GM23338 (cell line): ENCODE measurements at places on chromosomes 5 and 9. TPM values are rescaled to one million over a fixed set of nuclear protein-coding genes. Genes with fewer than 3 reads are reported as not detected.

The LECT2 gene
- not detected in 2 replicates for total RNA-seq

The POU5F2 gene
- total RNA-seq: 0.76 and 1.2 TPM in 2 replicates

The PFDN1 gene
- total RNA-seq: 85.4 and 119 TPM in 2 replicates

The FRRS1L gene
- 0.78 and 1.1 TPM in 2 replicates for total RNA-seq

The CFAP157 gene
- 0.17 TPM in 1 of 2 replicates, not detected in the other for total RNA-seq

The SPATA31E1 gene
- not detected in 2 replicates for total RNA-seq

The JAKMIP2 gene
- 16.9 and 27.2 TPM in 2 replicates for total RNA-seq

DNA sequence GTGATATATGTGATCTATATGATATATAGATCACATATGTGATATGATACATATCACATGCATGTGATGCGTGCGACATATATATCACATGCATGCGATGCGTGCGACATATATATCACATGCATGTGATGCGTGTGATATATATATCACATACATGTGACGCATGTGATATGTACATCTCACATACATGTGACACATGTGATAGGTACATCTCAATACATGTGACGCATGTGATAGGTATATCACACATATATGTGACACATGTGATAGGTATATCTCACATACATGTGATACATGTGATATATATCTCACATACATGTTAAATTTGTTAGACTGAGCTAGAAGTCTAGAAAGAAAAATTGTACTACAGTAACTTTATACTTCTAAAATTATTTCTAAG is 1095.9 kb downstream of the EFNA5 start:
- DNase-seq: no peak

- no peak for DNase-seq
These were observed 261.0 kb downstream of the SEMA5A start for GRCh38 chr5:9284781-9285307.

- DNase-seq: peak; percentile 72
These were observed 184.1 kb downstream of the MARCHF11 start for GRCh38 chr5:15995341-15996052.

GRCh38 chr5:151413800-151414199 is 33.6 kb upstream of the SLC36A1 start:
- no peak for DNase-seq

DNA sequence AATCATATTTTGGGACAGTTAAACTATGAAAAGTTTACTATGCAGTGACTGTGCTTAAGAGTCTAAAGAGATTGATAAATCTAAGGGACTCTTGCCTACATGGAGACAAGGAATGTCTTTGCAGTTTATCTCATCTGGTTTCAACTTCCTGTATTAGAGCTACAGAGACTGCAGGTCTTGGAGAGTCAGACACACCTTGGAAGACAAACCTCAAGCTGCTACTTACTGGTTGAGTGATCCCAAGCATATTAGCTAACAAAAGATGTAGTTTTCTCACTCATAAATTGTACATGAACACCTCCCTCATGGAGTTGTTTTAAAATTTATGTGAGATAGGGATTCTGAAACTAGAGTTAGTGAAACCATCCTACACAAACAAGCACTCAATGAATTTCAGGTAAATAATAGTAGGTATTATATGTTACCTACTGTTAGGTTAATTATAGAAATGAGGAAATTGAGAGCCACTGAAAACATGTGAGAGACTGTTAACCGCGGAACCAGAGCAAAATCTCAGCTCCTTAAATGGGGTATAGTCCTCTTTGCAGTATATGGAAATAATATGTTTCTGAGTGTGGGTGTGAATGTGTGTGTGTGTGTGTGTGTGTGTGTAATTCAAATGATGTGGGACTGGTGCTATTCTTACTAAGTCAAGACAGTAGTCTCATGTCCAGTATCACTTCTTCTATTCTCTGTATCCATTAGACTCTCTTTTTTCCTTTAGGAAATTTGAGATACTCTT is 752.1 kb downstream of the DTWD2 start:
- DNase-seq: no peak

GRCh38 chr9:87443461-87443860 is 54.2 kb upstream of the DAPK1 start:
- DNase-seq: no peak

DNA sequence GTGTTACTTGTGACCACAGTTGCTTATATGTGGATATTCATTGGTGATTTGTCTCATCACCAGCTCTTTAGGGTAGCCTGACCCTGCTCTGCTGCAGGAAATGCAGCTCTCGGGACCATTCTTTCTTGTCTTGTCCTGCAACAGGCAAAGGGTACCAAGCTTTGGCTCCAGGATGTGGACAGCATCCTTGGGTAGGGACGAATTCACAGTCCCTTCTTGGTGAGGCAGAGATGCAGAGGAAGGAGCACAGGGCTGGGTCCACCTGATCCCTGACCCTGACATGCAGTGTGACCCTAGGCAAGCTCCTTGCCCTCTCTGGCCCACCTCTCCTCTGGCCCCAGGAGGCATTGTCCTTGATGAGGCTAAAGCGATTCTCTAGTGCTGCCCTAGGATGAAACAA is 37.0 kb upstream of the SYNPO start:
- no peak for DNase-seq

GRCh38 chr5:85841653-85842052 is 776.1 kb upstream of the COX7C start:
- no peak for DNase-seq

DNA sequence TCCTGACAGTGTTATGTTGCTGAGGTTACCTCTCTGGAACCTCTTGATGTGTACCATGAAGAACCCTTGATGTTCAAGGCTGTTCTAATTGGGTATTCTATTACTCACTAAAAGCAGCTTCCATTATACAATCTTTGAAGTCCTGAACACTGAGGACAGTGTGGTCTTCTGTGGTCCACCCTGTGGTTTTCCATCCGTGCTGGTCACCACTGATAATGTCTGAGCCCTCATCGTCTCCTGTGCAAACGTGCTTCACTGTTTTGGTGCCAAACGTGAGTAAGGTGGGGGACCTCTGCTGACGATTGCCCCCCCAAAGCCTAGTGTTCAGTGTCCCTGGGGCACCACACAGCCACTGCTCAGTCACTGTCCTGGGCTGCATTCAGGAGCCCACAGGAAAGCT is 259.7 kb upstream of the ANKRD55 start:
- no peak for DNase-seq

DNA sequence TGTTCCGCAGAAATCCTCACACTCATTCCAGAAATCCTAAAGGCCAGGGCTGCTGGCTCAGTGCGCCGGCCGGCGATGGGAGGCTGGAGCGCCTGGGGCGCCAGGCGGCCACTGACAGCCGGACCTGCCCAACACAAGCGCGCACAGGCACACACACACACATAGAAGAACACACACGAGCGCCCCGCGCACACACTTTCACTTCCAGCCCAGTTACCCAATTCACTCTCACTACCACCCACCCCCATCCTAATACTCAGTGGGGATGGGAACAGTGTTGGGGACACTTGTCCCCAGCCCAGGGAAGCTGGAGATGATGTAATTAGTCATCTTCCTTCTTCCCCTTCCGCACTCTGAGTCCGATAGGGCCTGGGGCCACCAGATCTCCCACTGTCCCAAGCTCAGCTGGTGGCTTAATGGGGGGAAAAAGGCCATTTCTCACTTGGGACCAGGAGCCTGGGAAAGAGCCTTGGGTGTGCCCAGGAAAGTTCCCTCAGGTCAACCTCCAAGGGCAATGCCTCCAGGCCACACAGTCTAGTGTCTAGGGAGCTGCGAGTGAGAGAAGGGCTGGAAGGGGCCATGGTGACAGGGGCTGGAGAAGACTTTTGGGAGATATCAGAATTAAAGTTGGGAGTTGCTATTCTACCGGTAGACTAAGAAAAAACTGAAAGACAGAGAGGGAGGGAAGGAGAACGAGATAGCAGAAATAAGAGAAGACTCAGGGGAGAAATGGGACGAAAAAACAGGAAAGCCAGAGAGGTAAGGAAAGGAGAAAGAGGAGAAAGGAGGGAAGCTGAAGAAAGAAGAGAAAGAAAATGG is 1.7 kb downstream of the EBF1 start:
- peak; percentile 47 for DNase-seq

- no peak for DNase-seq
These were observed 29.4 kb upstream of the GDNF start for GRCh38 chr5:37869216-37869615.

DNA sequence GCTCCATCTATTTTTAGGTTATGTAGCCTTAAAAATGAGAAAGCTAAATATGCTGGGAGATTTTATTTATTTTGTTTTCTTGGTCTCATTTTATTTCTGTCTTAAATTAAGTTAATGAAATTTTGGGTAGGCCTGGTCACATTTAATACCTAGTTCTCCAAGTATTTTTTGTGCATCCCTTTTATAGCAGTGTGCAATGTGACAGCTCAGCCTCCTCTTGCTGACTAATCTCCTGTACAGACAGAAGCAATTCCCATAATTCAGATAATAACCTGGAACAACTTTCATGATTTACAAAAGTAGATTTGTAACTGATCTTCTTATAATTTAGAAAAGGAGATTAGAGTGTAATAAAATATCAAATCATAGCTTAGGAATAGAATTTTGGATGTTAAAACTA is 403.9 kb downstream of the ADGRV1 start:
- DNase-seq: no peak

GRCh38 chr5:137491121-137491520 is 8.0 kb downstream of the SPOCK1 start:
- no peak for DNase-seq

GRCh38 chr5:61280761-61281427 is 51.2 kb upstream of the ZSWIM6 start:
- DNase-seq: no peak

GRCh38 chr5:145699846-145700245 is 135.3 kb downstream of the PRELID2 start:
- DNase-seq: no peak
